ENCODE measurements at places on chromosomes 13 and 19.

GRCh38 chr19:28155265-28155664, 1057.7 kb downstream of the UQCRFS1 start:
- no peak for DNase-seq

- no peak for DNase-seq
Observed at GRCh38 chr13:66409542-66409941, 820.6 kb downstream of the PCDH9 start.

- no peak for DNase-seq
Observed at GRCh38 chr19:3774621-3775373, 2.8 kb upstream of the RAX2 start.

GRCh38 chr13:92719868-92720267, 506.7 kb upstream of the GPC6 start:
- DNase-seq, result no peak

GRCh38 chr19:30222428-30222873, 149.7 kb upstream of the ZNF536 start:
- DNase-seq, result peak; percentile 91

- DNase-seq, result no peak
Observed at GRCh38 chr13:72246396-72246795, 379.4 kb upstream of the DACH1 start.

DNA sequence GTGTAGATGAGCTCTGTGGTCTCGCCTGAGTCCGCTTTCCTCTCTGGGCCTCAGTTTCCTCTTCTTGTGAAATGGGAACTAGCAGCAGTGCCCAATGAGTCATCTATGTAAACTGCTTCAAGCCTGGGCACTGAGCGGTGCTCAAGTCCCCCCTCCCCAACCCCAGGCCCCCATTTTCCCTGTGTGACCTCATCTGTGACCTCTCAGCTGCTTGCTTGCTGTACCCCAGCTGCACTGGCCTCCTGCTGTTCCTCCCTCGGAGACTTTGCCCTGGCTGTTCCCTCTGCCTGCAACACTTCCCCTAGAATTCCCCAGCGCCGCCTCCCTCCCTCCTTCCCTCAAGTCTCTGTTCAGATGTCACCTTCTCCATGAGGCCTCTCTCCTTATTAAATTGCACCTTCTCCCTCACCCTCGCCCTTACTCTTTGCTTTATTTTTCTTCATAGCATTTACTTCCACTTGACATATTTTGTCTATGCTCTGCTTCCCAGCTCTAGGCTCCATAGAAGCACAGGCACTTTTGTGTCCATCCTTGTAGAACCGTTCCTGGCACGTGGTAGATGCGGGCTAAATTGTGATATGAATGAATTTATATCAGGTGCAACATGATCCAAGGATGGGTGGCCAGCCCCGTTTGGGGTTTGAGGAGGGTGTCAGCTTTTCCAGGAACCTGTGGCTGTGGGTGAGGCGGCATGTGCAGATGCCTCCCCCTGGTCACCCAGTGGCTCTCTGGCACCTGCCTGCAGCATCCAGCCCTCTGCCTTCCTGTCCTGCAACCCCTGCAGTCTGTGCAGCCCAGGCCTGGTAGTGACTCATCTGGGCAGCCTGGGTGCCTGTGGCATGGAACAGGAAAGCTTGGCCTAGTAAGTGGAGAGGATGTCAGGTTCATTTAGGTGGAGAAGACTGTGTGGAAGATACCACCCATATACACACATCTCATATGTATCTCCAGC, 26.3 kb downstream of the SIPA1L3 start:
- DNase-seq, result no peak

- DNase-seq, result peak; percentile 71
Observed at GRCh38 chr19:32018014-32018413, 327.4 kb upstream of the ZNF507 start.
